Activated CD4-positive, alpha-beta memory T cell treated with anti-CD3 and anti-CD28 coated beads for 36 hours (primary cell): ENCODE measurements at places on chromosomes 16 and 17.
A peak's percentile ranks its signal among the peaks of the same experiment; 100 is the strongest.

DNA sequence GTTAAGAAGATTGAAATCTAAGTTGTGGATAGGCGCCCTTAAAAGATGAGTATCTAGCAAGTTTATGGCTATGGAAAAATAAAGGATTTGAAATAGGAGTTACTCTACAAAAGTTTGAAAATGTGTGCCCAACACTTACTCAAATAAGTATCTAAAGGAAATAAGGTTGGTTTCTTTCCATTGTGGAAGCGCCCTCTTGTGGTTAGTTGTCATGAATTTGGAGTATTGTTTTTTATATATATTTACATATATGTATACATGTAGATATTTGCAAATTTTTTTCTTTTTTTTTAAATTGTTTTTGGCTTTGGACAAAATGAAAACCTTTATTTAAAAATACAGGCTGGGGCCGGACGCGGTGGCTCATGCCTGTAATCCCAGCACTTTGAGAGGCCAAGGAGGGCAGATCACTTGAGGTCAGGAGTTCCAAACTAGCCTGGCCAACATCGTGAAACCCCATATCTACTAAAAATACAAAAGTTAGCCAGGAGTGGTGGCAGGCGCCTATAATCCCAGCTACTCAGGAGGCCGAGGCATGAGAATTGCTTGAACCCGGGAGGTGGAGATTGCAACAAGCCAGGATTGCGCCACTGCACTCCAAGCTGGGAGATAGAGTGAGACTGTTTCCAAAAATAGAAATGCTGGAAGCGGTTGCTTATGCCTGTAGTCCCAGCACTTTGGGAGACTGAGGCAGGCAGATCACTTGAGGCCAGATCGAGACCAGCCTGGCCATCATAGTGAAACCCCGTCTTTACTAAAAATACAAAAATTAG, 24.0 kb upstream of the VPS4A start:
- no peak for DNase-seq

DNA sequence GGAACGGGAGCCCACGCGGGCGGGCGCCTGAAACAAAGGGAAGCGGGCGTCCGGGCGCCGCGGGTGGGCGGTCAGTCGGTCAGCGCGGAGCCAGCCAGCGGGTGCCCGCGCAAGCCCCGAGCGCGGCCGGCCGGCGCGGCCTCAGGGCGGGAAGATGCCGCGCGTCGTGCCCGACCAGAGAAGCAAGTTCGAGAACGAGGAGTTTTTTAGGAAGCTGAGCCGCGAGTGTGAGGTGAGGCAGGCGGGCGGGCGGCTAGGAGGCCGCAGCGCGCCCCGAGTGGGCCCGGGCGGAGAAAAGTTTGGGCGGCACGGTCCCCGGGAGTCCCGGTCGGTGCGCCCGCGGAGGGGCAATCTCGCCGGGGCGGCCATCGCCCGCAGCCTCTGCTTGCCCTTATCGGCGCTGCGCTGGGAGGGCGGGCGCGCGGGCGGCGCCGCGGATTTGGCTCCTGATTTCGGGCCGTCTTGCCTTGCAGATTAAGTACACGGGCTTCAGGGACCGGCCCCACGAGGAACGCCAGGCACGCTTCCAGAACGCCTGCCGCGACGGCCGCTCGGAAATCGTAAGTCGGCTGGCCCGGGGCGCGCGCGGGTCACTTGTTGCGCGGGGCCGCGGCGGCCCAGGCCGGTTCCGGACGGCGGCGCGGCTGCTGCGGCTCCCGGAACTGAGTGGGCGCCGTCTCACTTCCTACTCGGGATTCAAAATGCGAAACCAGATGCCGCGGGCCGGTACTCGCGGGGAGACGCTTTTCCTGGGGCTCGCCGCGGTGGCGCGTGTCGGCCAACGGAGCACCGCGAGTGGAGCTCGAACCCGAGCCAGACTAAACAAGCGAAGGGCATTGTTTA, 526 bp downstream of the CBFB start:
- peak; percentile 77 for DNase-seq

GRCh38 chr17:37273409-37274051, 102.3 kb upstream of the C17orf78 start:
- DNase-seq, result no peak

DNA sequence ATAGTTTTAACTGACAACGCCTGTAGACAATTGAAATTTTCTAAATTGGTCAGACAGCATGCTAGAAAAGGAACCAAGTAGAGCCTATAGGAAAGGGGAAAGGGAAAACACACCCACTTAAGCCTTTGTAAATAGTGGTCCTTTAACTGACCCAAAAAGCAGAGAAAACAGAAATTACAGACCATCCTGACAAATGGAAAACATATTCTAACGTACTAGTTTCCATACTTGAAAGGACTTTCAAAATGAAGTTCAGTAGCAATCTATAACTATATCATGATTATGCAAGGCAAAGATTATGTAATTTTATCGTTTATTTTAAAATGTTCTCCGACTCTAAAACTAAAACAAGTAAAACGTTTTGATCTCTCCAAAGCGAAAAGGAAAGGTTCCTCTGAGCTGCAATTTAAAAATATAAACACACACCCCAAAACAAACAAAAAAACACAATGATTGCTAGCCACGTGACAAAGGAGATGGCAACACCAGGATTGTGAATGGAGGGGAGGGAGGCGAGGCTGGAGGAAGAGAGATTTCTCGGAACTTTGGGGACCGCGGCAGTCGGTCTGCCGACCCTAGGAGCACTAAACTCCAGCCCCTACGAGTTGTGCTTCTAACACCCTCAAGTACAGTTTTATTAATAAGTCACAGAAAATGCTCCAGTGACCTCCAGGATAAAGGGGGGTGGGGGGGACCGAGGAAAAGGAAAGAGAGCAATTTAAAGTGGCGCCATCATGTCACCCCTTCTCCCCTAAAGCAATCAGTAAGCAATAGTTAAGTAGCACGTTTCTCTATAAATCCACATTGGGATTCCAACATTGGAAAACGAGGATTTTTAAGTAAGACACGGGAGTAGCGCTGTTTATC, 1.7 kb downstream of the KANSL1 start:
- peak; percentile 51 for DNase-seq

- DNase-seq, result no peak
These were observed 4.5 kb downstream of the VPS4A start for GRCh38 chr16:69315486-69316311.

DNA sequence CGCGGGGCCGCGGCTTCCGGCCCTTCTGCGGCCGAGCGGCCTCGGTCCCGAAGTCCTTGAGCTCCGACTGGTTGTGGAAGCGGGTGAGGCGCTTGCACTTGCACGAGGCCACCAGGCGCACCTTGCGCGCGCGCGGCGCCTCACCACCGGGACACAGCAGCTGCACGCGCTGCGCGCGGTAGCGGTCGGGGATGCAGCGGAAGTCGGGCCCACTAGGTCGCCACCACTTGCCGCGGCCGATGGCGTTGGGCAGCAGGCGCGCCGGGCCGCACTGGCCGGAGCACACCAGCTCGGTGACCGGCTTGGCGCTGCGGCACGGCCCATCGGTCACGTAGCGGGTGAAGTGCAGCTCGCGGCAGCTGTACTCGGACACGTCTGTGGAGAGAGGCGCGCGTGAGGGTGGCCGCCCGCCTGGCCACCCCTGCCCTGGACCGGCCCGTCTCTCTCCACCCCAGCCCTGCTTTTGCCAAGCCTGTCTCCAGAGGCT, 3.2 kb downstream of the SOST start:
- DNase-seq, result peak; percentile 27

DNA sequence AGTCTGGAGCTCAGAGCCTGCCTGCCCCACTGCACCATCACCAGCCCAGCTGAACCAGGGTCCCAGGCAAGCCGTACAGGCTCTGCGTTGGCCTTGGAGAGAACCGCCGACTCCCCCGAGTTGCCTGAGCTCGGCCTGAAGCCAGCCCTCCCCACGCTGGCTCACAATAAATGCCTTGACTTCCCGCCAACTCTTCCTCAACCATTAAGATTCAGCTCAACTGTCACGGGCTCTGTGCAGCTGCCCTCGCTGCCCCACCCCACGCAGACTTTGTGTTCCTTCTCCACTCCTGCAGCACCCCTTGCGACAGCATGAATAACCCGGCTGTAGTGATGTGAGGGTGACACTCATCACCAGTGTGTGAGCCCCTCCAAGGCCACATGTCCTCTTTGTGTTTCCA, 4.8 kb upstream of the QPRT start:
- no peak for DNase-seq

GRCh38 chr17:9259419-9259818, 238.1 kb downstream of the NTN1 start:
- no peak for DNase-seq

- peak; percentile 74 for DNase-seq
These were observed 17.4 kb upstream of the C17orf107 start for GRCh38 chr17:4881761-4882555.

DNA sequence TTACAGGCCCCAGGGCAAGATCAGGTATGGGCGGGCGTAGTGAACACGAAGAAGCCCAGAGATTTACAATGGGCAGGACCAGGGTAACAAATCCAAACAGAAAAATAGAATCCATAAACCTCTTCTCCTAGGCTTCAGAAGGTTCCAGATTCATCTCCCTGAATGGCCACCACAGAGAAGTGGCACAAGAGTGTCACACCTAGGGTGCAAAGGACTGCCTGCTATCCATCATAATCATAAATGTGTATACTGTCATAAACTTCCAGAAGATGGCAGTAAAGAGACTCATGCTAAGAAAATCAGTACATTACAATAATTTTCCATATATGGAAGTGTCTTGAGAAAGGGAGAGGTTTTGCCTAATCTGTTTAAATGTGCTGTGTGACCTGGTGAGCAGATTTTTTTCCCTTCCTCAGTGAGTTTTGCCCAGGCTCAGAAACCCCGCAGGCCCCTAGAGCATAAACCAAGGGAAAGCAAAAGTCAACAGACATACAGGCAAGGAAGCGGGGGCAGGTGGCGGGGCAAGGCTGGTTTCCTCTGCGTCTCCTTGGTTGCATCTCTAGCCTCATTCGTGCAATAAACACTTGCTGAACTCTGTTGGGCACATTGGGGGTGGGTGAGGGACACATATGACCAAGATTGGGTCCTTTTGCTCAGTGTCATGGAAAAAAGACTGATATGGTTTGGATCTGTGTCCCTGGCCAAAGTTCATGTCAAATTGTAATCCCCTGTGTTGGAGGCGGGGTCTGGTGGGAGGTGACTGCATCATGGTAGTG, 92.0 kb upstream of the CDH5 start:
- peak; percentile 26 for DNase-seq

- DNase-seq, result no peak
These were observed 242.3 kb downstream of the CCDC182 start for GRCh38 chr17:57502811-57503241.

DNA sequence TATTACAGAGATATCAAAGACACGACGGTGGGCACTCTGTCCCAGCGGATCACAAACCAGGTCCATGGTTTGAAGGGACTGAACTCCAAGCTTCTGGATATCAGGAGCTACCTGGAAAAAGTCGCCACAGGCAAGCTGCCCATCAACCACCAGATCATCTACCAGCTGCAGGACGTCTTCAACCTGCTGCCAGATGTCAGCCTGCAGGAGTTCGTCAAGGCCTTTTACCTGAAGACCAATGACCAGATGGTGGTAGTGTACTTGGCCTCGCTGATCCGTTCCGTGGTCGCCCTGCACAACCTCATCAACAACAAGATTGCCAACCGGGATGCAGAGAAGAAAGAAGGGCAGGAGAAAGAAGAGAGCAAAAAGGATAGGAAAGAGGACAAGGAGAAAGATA, 8.7 kb downstream of the PSMD7 start:
- no peak for DNase-seq

GRCh38 chr16:79484237-79484636, 116.3 kb downstream of the MAF start:
- DNase-seq, result no peak

DNA sequence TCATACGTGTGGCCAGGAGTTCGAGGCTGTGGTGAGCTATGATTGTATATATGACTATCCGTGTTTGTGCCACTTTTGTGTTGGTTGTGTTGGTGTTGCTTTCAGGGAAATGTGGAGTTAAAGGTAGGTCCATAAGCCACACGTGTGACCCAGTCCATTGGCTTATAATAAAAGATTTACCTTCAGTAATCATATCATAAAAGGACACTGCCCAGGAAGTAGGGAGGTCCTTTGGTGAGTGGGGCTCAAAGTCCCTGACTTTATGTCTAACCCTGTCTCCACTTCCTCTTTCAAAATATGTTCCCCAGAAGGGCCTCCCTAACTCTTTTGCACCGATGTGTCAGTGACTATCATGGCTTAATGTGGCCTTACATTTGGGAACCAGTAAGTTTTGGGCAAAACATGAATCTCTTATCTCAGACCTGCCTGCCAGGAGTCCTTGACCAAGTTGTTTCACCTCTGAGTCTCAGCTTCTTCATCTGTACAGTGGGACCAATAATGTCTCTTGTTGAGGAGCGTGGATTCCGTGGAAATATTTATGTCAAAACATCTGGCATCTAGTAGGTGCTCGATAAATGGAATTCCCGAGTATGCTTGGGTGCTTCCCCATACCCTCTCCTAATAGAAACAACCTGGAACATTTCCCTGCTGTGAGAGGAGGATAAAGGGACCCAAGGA, 4.8 kb downstream of the TNP2 start:
- no peak for DNase-seq

- DNase-seq, result no peak
These were observed 18.2 kb upstream of the RASL10B start for GRCh38 chr17:35713069-35713728.

DNA sequence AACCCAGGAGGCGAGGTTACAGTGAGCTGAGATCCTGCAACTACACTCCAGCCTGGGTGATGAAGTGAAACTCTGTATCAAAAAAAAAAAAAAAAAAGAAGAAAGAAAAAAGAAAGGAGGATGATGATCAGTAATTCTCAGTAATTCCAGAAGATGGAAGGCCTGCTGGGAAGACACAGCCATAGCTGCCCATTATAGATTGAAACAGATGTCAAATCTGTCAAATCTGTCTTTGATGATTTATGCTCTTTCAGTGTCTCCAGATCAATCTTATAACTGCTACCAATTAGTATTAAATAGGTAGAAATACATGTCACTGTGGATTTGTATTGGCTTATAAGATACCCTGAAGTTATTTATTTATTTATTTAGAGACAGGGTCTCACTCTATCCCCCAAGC, 42.9 kb upstream of the CPPED1 start:
- no peak for DNase-seq

DNA sequence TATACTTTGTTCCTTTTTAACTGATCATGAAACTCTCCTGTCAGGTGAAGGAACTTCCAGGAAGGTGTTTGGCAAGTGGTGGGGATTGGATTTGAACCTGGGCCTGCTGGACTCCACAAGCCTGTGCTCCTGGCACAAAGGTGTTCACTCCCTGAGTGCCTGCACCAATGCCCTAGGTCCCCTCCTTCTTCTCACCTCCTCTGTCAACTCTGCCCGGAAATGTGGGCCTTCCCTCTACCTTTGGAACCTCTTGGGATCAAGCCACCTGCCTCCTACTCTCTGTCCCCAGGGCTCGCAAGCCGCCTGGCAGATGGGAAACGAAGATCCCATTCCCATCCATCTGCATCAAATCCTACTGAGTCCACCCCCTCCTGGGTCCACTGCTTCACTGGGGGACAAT, 40.0 kb downstream of the RTN4RL1 start:
- DNase-seq, result no peak
